ENCODE measurements at places on chromosomes 3 and 15. TPM values are rescaled to one million over a fixed set of nuclear protein-coding genes. Genes with fewer than 3 reads are reported as not detected.

The A4GNT gene
- total RNA-seq = not detected

The UBXN7 gene
- total RNA-seq = 30.2 TPM

The CASR gene
- total RNA-seq = not detected

The C3orf49 gene
- not detected for total RNA-seq

The HRG gene
- total RNA-seq = not detected

The CPA3 gene
- under 0.01 TPM for total RNA-seq
